Retinal pigment epithelial cell (primary cell): ENCODE measurements at places on chromosomes 7 and 10.
A peak's percentile ranks its signal among the peaks of the same experiment; 100 is the strongest.

DNA sequence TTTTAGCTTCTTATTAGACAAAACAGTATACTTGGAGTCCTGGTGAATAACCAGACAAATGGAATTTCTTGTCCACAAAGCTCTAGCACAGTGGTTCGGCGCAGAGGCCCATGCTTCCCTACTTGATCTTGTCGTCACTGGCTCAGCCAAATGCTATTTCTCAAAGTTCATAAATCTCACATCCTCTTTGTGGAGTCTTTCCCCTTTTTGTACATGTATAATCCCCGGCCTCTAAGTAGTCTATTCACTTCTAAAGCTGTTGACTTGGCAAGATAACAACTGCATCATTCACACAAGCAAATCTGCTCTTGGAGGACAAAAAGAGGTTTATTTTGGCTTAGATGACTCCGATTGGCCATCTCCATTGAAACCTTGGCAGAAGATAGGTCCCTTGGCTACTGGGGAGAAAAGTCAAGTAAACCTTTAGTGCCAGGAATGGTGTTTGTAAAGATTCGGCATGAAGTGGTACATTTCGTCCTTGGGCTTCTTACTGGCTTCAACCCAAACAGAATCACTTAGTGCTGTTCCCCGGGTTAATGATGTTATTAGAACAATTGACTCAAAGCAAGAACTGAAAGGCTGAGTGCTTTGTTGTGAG is 5.1 kb upstream of the AKR1E2 start:
- peak; percentile 88 for DNase-seq

GRCh38 chr10:129604333-129605032 is 137.4 kb downstream of the MGMT start:
- DNase-seq: no peak

DNA sequence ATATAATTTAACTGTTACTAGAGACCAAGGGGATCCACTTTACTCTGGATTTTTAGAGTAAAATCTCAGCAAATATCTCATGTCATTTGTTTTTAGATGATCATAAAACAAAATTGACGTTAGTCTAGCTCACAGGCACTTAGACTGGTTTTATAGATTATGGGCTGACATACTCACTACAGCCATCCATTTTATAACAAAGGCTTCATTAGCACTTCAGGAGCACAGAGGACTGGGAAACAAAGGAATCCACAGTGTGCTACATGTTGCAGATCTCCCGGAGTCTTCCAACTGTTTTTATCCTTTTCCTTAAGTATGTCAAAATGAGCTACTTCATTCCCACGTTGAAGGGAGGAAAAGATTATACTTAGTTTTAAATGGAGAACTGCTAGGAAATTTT is 15.9 kb upstream of the SCRN1 start:
- no peak for DNase-seq

DNA sequence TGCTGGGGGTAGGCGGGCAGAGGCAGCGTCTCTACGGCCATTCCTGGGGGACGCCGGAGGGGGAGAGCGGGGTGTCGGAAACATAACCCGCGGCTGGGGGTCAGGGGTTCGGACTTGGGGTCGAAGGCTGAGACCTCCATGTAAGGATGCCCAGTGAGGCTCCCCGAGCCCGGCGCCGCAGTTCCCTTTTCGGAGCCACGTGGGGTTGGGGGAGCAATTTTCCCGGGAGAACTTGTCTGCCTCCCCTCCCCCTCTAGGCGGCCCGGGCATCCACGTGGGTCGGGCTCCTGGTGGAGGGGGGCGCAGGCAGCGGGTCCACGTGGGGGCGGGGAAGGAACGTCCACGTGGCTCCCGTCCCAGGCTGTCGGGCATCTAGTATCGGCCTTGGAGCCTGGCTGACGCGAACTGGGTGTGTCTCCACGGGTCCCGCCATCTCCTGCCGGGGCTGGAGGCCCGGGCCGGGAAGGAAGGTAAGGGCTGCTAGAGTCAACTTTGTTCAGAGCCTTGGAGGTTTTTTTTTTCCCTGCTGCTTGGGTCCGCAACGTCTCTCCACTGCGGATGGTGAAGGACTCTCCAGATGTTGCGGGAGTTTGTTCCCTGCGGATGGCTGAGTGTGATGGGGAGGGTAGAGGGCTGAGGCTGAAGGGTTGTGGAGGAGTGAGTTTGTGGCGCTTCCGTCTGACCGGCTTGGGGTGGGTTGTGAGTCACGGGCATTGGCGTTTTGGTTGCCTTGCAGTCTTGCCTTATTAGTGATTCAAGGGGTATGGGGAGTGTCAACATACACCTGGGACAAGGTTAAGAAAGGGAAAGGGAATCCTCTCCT is 744 bp downstream of the PPRC1 start:
- DNase-seq: no peak

GRCh38 chr7:116089293-116089692 is 58.7 kb upstream of the TFEC start:
- no peak for DNase-seq

DNA sequence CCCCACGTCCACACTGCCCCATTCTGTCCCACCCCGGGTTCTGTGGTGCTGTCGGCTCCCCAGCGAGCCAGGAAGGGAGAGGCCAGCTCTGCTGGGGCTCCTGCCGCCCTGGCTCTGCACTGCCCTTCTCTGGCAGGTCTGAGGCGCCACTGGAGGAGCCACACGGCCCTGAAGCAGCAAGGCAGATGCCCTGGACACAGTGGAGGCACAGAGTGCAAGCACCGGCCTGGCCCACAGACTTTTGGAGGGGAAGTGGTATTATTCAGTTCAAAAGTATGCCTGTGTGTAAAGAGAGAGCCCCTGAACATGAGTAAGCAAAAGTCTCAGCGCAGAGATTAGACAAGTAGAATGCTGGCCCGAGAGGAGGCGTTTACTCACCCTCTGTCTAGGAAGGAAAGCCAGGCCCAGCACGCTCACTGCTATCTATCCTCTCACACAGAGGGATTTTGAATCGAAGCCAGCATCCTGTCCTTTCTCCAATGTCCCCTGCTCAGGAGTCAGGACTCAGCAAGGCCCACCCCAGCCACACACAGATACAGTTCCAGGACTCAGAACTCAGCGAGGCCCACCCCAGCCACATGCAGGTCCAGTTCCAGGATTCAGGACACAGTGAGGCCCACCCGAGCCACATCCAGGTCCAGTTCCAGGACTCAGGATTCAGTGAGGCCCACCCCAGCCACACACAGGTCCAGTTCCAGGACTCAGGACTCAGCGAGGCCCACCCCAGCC is 115.0 kb downstream of the EGFR start:
- DNase-seq: peak; percentile 92

GRCh38 chr7:129315960-129316359 is 91.1 kb downstream of the AHCYL2 start:
- no peak for DNase-seq

- no peak for DNase-seq
These were observed 26.5 kb upstream of the TRIM8 start for GRCh38 chr10:102617816-102618215.

GRCh38 chr10:70508912-70509756 is 30.6 kb downstream of the PALD1 start:
- no peak for DNase-seq

DNA sequence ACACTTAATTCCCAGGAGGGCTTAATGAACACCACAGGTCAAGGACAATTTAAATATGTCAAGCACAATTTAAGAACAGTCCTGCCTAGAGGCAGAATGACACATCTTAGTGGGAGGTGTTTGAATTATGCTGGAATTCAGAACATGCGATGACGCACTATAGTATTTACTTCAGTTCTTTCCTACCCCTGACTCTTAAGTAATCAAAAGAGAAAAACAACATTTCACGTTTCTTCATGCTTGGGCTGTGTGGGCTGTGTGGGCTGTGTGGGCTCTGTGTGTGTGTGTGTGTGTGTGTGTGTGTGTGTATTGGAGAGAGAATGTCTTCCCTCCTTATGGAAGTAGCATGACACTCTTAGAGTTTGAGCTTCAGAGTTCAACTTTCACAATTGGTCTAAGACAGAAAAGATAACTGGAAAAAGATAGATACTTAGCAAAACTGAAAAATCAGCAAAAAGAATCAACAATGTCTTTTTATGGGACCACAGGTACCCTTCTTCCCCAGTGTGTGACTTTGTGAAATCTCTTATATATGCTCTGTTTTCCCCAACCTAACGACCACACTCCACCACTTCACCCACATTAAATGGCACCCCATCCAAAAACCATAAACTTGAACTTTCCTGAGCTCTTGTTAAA is 33.7 kb upstream of the CABCOCO1 start:
- DNase-seq: peak; percentile 93

DNA sequence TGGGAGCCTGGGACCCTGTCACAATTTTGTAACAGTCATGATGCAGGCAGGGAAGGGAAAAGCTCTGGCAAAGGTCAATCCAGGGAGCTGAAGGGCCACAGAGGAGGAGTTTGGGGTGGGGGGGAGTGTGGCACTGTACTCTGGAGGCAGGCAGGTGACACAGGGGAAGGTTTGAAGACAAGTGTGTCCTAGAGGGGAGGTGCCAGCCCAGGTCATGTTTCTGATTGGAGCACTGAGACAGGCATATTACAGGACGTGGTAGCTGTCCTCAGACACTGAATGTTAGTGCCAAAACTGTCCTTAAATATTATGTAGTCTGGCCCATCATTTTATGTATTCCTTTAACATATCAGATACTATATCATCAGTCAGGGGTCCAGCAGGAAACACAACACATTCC is 75.6 kb upstream of the LRRC4 start:
- DNase-seq: no peak

DNA sequence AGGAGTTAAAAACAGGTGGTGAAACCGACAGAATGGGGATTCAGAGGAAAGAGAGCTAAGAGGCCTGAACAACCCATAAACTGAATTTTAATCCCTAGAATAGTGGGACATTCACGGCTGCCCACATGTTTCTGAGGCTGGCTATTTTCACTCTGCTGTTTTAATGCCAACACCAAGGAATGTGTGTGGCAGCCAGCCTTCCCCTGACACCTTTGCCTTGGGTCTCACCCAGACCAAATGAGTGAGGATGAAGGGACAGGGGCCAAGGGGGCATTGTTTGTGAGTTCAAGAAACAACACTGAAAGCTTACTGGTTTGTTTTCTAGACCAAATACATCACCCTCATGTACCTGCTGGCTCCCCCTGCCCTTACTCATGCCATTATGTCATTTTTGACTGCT is 164.3 kb downstream of the JAZF1 start:
- DNase-seq: no peak

DNA sequence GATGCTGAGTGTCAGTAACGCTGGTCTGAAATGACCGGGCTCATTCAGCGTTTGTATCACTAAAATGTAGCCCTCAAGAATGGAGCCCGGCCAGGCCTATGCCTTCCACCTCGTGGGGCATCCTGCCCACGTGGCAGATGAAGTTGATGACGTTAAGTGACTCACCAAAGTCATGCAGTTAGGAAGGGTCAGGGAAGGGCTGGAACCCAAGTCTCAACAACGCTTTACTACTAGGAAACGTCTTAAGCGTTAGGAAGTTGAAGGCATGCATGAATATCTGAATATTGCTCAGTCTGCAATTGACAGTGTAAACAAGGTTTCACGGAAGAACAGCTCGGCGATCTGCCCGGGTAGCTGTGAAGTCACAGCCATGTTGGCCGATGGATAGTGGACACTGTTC is 14.0 kb upstream of the UBE3C start:
- no peak for DNase-seq

GRCh38 chr7:133934262-133934976 is 192.7 kb upstream of the LRGUK start:
- DNase-seq: peak; percentile 38

- DNase-seq: no peak
These were observed 57.0 kb downstream of the CELF2 start for GRCh38 chr10:11074536-11075267.

DNA sequence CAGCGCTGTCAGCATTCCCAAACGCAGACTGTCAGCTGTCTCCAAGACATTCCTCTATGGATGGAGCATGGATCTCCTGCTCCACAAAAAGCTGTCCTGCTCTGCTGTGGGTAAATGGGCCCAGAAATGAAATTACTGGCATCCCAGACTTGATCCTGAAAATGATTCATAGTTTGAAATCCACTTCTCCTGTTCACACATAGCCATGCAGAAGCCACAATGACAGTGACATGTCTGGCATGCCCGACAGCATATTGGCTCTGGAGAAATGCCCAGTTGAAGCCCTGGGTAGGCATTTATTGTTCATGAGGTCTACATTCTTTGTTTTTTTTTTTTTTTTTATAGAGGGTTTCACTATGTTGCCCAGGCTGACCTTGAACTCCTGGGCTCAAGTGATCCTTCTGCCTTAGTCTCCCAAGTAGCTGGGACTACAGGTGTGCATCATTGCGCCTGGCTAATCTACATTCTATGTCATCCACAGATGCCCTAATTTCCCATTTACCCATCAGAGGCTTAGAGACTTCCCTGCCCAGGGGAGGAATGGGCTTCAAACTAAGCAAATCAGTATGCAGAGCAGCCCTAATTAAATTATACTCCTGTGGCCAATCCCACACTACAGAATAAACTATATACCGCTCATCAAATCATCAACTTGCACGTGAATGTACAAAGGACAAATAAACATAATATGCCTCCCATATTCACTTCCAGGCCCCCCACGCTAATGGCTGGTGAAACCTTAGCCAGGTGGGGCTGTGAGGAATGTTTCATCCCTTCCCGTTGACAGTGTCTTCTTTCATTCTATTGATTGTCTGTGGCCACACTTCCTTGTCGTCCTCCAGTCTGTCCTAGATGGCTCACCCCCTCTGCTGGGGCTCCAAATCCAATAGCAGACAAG is 61.8 kb upstream of the EEPD1 start:
- no peak for DNase-seq

DNA sequence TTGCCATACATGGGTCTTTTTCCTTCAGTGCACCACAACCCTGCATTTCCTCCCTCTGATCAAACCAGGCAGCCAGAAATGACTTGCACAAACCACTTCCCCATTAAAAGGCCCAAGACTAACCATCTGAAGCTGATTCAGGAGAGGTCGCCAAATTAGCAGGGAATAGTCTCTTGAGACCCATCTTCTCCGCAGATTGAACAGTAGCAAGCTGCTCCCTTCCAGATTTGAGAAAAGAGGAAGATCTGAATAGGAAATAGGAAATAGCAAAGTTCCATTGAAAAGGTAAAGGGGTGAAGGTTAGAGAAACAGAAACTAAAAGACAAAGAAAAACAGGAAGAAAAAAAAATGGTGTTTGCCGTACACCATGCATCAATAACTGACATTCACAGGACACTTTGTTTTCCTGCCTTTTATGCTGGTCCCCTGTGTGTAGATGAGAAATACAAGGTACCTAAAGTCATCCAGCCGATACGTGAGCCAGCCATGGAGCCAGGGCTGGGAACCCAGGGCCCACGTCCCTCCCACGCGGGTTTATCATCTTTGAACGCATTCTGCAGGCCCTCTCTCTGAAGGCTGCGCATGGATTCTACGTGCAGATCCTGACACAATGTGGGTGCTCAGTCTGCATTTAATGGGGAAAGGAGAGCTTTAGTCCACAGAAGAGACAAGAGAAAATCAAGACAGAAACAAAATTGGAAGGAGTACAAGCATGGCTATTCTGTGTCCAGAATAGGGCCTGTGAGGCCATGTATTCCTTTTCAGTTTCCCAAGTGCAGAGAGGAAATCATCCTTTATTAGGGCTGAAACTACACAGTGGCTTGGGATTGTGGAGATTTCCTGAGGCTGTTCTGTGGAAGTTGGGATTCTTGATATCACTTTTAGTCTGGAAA is 268.4 kb upstream of the NPVF start:
- DNase-seq: no peak
